ENCODE measurements at places on chromosomes 5 and 9. TPM values are rescaled to one million over a fixed set of nuclear protein-coding genes. Genes with fewer than 3 reads are reported as not detected.

The SMIM33 gene
- not detected for total RNA-seq

The PHAX gene
- 48.9 TPM for total RNA-seq

The DHFR gene
- 16.8 TPM for total RNA-seq

The SAXO1 gene
- total RNA-seq, result 44.0 TPM

The CDH9 gene
- 0.25 TPM for total RNA-seq

The SLC6A7 gene
- 0.12 TPM for total RNA-seq

The ANXA6 gene
- total RNA-seq, result 116 TPM

The IDNK gene
- 8.4 TPM for total RNA-seq

The MARVELD2 gene
- 5.5 TPM for total RNA-seq

The FOXD4L5 gene
- total RNA-seq, result 0.25 TPM

The QSOX2 gene
- total RNA-seq, result 22.1 TPM

The PCDHGA4 gene
- 21.0 TPM for total RNA-seq

The ITGA1 gene
- 7.3 TPM for total RNA-seq

The HINT2 gene
- total RNA-seq, result 36.1 TPM

The BHMT gene
- 0.25 TPM for total RNA-seq

The FGF1 gene
- 4.4 TPM for total RNA-seq

The PDE6A gene
- total RNA-seq, result 4.6 TPM

The SEC24A gene
- 13.7 TPM for total RNA-seq

The GRXCR2 gene
- not detected for total RNA-seq

The FBXL7 gene
- total RNA-seq, result 17.3 TPM

The COL5A1 gene
- 18.5 TPM for total RNA-seq

The ACTL7A gene
- 168 TPM for total RNA-seq

The ANKRD34B gene
- total RNA-seq, result 0.16 TPM

The TRIM36 gene
- 289 TPM for total RNA-seq

The ZNF474 gene
- 7.1 TPM for total RNA-seq

The LHX6 gene
- total RNA-seq, result 11.5 TPM

The HTR1A gene
- 0.24 TPM for total RNA-seq

The FAM221B gene
- 7.2 TPM for total RNA-seq

The MYOZ3 gene
- 12.7 TPM for total RNA-seq

The GDA gene
- 1.7 TPM for total RNA-seq

The TAS2R1 gene
- 1.3 TPM for total RNA-seq

The TAF11L5 gene
- total RNA-seq, result not detected

The MAMDC2 gene
- 13.7 TPM for total RNA-seq

The FBP2 gene
- 2.5 TPM for total RNA-seq

The AQP3 gene
- 9.0 TPM for total RNA-seq

The NR2F1 gene
- total RNA-seq, result 16.0 TPM

The TMEM215 gene
- total RNA-seq, result 2.2 TPM

The NMUR2 gene
- 5.0 TPM for total RNA-seq

The GPX8 gene
- total RNA-seq, result 8.2 TPM

The CYLC2 gene
- total RNA-seq, result 20.5 TPM

The CDO1 gene
- 45.0 TPM for total RNA-seq

The LCNL1 gene
- total RNA-seq, result 131 TPM
